ENCODE measurements at places on chromosomes 7 and 10.

DNA sequence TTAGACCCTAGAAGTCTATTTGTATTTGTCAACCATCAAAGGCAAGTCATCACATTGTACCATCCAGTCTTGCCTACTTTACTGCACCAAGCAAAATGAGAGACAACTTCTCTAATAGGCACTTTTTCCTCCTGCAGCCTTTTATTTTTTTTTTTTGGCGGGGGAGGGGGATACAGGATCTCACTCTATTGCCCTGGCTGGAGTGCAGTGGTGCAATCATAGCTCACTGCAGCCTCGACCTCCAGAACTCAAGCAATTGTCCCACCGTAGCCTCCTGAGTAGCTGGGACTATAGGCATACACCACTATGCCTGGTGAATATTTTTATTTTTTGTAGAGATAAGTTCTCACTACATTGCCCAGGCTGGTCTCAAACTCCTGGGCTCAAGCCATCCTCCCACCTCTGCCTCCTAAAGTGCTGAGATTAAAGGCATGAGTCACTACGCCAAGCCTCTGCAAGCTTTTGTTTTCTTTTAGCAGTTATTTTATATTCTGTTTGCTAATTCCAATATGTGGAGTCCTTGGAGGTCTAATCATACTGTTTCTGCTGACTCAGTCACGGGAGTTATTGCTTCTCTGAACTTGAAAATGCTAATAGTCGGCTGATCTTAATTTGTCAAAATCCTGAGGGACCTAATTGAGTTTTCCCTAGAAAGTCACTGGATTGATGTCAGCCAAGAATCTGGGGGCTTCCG is 14.2 kb downstream of the KPNA7 start:
- DNase-seq: peak; percentile 43

GRCh38 chr7:141549582-141549981 is 1.6 kb upstream of the AGK start:
- DNase-seq: no peak

DNA sequence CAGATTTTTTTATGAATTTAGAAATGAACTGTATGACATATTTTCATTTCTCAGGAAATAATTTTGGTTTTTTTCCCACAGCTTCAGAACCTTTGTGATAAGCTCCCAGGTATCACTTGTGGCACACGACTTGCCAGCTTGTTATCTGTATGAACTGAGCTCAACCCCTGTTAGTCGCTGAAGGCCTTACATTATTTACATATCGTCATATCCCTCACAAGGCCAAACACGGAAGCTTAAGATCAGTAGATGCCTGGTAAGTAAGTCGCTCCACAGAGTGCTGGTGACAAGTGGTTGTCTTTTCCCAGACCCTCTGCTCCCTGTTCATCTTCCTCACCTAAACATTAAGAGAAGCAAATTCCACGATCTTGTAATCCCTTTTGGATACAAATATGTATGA is 55.2 kb downstream of the RAPGEF5 start:
- no peak for DNase-seq

DNA sequence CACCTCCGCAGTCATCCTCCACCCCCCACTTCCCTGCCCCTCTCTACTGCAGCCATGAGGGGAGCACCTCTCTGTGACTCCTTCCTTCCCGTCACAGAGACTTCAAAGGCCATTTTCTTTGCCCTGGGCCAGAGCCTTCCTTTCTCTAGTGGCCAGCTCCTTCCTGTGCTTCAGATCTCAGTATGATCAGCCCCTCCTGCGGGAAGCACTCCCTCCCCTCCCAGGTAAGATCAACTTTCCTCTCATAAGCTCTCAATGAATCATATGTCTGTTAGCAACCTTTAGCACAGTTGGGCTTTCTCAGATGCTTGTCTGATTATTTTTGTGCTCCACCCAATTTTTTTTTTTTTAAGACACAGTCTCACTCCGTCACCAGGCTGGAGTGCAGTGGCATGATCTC is 241.0 kb upstream of the PRSS1 start:
- no peak for DNase-seq

DNA sequence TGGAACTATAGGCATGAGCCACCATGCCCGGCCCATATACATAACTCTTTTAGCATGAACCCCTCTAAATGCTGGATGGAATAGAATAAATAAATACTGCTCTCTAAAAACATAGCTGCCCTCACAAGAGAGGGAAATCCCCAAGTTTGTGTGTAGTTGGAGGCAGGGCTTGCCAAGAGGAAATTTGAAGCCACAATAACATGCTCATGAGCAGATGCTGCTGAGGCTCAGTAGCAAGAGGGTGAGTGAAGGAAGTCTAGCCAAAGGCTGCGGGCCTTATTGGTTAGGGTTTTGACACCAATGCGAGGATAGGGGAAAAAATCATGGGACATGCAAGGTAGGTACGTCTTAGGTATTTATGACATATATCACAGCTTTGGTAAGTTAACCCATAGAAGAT is 17.3 kb downstream of the TPK1 start:
- DNase-seq: no peak

DNA sequence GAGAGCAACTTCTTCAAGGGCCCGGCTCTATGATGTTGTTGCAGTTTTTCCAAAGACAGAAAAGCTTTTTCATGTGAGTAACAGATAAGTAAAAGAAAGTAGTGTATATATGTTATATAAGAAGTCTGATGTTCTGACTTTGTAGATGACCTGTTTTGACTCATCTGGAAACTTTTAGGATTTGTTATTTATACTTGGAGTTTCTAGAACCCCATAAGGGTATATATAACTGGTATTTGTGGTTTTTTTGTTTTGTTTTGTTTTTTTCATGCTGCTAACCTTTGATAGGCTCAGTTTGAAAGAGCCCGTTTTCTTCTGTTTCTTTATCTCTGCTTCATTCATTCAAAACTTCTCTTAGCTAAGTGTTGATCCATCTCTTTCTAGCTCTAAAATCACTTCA is 7.3 kb downstream of the RPP30 start:
- no peak for DNase-seq

- DNase-seq: no peak
Measured at GRCh38 chr7:126150278-126150958, 1102.3 kb downstream of the GRM8 start.

DNA sequence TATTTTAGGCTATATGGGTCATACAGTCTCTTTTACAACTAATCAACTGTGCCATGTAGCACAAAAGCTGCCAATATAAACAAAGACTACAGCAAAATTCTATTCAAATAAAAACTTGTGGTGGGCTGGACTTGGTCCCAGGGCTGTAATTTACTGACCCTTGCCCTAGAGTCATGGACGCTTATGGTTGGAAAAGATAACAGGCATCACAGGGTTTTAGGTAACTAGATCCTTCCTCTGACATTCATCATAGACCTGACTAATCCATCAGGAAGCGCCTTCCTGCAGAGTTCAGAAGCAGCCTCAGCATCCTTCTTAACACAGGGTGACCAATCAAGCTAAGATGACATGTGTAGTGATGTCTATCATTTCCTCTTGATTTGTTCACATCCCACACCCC is 40.2 kb upstream of the GPAM start:
- no peak for DNase-seq
